CD8-positive, alpha-beta T cell (primary cell): ENCODE measurements at places on chromosomes 6 and 20.

DNA sequence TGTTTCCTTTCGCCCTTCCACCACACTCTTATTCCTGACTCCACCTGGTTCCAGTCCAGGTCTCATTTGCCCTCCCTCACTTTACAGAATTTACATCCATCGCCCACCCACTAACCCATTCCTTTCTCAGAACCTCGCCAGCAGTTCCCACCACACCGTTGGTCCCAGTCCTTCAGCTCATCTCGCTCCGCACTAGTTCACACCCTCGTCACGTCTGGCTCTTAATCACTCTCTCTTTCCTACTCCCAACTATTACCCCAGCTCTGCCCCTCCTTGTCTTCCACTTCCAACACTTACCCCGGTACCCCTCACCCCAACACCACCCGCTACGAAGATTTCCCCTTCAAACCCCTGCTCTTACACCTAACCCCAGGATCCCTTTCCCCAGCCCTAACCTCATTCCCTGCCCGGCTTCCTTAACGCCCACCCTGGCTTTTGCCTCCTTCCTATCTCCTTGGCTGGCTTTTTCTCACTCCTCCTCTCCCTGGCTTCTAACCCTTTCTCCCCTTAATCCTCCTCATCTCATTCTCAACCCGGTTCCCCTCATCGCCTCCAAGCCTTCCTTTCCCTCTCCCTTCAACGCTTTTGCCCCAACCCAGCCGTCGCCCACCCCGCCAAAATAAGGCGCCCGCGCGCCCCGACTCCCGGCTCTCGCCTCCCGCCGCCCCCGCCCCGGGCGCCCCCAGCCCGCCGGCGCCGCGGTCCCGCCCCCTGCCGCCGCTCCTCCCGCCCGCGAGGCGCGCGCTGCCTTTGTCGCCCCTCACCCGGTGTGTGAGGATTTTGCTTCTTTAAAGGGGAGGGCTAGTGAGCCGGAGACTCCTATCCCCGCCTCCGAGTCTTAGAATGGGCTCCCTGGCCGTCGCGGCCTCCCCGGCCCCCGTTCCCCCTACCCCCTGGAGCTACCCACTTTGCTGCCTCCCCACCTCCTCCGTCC, 542 bp downstream of the USP49 start:
- DNase-seq = no peak

DNA sequence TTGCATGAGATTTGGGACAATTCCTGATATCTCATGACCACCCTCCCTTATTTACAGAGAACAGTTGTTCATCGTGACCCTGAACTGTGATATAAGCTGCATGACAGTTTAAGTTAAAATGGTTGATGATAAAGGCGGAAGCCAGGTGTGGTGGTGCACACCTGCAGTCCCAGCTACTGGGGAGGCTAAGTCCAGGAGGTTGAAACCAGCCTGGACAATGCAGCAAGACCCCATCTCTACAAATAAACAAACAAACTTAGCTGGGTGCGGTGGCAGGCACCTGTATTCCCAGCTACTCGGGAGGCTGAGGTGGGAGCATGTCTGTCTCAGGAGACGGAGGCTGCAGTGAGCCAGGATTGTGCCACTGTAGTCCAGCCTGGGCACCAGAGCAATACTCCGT, 24.1 kb downstream of the COL20A1 start:
- no peak for DNase-seq

DNA sequence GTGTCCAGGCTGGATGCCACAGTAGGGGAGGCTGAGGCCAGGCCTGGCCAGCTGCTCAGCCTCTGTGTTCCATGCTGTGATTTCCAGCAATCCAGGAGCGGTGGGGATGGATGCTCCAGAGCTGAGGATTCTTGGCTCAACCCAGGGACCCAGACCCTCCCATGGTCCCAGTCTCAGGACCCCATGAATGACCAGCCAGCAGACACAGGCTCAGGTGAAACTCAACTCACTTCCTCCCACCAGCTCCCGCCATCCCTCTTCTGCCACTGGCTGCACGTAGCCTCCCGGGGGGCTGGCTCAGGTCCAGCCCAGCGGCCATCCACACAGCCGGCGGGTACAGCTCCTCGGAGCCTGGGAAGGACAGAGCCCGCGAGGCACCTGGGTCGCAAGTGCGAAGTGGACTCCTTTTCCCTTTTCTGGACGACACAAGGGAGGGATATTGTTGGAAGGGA, 54.5 kb upstream of the DACT2 start:
- DNase-seq = no peak

- DNase-seq = no peak
Observed at GRCh38 chr6:25413207-25413905, 134.2 kb downstream of the CARMIL1 start.

DNA sequence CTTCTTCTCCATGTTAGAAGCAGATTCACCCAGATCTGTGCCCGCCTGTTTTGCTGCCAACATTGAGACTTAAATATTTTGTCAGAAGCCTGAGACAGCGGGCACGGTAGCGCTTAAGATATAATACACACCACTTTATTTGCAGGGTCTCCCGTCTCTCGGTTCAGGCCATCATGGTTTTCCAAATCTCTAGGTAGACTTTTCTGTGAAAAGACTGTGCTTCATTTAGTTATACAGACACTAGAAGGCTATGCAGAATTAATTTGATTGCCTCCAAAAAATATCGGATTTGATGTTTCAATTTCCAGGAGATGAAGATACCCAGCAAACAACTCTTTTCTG, 598 bp downstream of the TBP start:
- no peak for DNase-seq

- no peak for DNase-seq
Observed at GRCh38 chr6:45116714-45117410, 211.3 kb upstream of the RUNX2 start.

DNA sequence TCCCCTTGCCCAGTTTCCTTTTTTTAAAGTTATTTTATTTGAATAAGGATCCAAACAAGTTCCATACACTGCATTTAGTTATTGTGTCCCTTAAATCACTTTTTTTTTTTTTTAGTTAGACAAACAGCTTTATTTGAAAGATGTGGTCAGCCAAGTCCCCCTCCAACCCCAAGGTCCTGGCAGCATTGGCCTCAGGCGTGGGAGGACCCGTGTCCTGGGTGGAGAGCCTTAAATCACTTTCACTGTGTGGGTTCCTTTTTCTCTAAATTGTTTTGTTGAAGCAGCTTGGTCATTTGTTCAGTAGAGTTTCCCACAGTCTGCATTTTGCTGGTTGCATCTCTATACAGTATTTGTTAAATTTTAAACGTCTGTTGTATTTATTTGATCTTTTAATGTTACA, 5.2 kb upstream of the TBCC start:
- DNase-seq = no peak

- no peak for DNase-seq
Observed at GRCh38 chr6:112007805-112008204, 46.1 kb upstream of the CCN6 start.

- no peak for DNase-seq
Observed at GRCh38 chr20:24875078-24875477, 74.0 kb upstream of the CST7 start.

GRCh38 chr6:92559003-92559402, 860.4 kb downstream of the EPHA7 start:
- DNase-seq = no peak

DNA sequence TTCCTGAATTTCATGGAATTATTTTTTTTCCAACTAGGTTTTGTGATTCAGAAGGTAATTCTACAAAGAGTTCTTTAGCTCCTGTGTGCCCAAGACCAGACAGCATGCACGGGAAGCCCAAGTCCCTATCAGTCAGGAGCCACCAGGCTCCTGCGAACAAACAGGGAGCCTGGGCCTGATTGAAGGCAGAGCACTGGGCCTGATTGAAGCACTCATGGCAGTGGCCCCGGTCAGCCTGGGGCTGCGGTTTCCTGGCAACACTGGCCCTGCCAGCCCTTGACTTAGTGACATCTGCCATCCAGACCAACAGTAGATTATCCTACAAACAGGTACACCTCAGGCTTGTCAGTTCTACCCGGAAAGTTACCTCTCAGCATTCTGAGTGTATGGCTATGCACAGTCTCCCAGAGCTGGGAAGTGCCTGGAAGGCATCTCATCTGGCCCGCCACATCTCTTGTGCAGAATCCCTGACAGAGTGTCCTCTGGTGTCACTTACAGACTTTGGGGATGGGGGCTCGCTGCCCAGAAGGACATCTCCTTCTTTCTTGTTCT, 133.8 kb downstream of the VEGFA start:
- no peak for DNase-seq

DNA sequence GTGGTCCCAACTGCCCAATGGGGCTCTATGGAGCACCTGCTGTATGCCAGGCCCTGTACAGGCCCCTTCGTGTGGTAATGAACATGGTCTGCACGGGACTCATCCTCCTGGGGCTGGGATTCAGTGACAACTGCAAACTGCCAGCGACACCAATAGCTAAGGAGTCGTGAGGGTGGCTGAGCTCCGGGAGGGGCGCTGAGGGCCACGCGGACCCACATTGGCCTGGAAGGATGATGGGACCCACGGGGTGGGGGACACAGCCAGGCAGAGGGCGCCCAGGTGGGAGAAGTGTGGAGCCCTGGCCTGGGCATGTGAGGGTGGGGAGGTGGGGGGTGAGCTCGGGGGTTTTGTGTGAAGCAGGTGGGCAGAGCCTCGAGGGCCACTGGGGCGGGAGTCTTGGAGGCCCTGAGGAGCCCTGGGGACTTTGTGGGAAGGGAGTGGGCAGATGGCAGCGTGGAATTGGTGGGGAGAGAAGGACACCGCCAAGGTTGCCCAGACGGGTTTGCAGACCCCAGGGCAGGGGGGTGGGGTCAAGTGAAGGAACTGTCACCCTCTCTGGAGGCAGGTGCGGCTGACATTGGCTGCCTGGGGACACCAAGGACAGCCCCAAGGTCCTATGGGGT, 22.5 kb downstream of the GATA5 start:
- DNase-seq = no peak

DNA sequence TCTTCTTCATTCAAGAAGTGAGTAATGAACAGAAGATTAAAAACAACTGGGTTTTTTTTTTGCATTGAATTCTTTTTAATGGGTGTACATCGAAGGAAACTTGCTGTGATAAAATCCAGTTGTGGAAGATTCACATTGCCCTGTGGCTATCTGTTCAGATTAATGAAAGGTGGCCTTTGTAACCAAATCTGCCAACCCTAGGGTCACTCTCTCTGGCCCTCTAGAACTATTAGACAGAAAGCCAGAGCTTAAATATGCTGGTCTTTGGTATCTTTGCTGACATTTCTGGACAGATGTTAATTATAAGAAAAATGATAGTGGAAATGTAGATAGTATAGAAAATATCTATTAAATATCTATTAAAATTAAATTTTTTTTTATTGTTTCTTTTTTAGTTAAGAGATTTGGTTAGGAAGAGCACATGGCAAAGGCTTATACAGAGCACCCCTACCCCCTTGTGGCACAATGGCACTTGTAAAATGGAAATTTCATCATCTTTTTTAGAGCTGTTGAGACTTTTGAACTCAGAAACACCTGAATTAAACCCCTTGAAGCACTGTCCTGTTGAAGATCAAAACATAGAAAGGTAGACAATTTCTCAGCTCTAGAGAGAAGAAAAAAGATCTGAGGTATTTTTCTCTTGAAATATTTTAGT, 572.5 kb downstream of the PKHD1 start:
- DNase-seq = no peak

- DNase-seq = no peak
Observed at GRCh38 chr6:144007478-144008119, 460 bp downstream of the PLAGL1 start.

GRCh38 chr6:168315596-168315995, 4.0 kb downstream of the DACT2 start:
- DNase-seq = no peak

GRCh38 chr20:35954907-35955251, 577 bp upstream of the SCAND1 start:
- no peak for DNase-seq

GRCh38 chr6:94144807-94145206, 725.4 kb upstream of the EPHA7 start:
- DNase-seq = no peak

GRCh38 chr20:46915575-46916257, 21.1 kb downstream of the EYA2 start:
- DNase-seq = no peak

- DNase-seq = no peak
Observed at GRCh38 chr20:23039885-23040508, 4.9 kb downstream of the SSTR4 start.

GRCh38 chr6:135458051-135458450, 39.5 kb downstream of the AHI1 start:
- DNase-seq = no peak

DNA sequence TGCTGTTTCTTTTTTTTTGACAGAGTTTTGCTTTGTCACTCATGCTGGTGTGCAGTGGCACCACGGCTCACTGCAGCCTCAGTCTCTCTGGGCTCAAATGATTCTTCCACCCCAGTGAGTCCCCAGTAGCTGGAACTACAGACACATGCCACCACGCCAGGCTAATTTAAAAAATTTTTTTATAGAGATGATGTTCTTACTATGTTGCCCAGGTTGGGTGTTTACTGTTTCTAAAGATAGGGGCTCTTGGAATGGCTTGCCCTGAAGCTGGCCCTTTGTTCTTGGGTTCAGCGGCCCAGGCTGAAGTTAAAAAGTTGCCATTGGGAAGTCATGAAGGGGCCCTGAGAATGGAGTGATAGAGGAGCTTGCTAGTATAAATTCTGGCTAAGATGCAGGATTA, 16.5 kb downstream of the RALGAPB start:
- no peak for DNase-seq

GRCh38 chr6:32692019-32692418, 25.6 kb upstream of the HLA-DQB1 start:
- peak; percentile 30 for DNase-seq

- DNase-seq = no peak
Observed at GRCh38 chr6:18248698-18249097, 15.6 kb downstream of the DEK start.

- DNase-seq = no peak
Observed at GRCh38 chr6:30847421-30847970, 36.8 kb upstream of the DDR1 start.

DNA sequence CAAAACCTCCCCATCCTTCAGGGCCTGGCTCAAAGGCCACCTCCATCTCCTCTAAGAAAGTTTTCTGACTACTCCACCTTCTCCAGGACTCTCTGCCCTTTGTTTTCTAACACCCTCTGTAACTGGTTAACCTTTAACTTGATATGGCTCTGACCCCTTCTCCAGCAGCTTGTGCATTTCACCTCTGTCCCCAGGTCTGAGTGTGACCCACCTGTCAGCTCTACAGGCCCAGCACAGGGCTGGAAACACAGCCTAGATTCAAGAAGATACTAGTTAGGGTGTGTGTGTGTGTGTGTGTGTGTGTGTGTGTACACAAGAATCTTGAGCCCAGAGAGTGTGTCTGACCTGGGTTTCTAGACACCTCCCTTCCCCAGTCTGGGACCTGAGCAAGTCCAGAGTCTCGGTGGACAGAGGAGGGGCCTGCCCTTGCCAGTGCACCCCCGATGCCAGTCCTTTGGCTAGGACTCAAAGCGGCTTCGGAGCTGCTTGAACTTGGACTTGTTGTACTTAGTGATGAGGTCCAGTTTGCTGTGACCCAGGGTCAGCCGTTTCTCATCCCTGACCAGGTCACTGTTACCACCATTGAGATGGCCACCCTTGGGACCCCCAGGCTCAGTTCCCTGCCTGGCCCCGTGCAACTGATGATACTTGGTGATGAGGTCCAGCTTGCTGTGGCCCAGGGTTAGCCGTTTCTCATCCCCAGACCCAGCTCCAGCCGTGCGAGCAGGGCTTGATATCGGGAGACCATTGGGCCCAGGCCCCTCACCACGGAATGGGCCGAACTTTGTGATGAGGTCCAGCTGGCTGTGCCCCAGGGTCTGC, 1.7 kb upstream of the EIF6 start:
- no peak for DNase-seq

- no peak for DNase-seq
Observed at GRCh38 chr20:36155991-36156390, 1.5 kb downstream of the EPB41L1 start.
